ENCODE measurements at places on chromosomes 12 and 14.

GRCh38 chr12:170371-171225 lies 43.4 kb downstream of the SLC6A12 start:
- DNase-seq, result no peak

DNA sequence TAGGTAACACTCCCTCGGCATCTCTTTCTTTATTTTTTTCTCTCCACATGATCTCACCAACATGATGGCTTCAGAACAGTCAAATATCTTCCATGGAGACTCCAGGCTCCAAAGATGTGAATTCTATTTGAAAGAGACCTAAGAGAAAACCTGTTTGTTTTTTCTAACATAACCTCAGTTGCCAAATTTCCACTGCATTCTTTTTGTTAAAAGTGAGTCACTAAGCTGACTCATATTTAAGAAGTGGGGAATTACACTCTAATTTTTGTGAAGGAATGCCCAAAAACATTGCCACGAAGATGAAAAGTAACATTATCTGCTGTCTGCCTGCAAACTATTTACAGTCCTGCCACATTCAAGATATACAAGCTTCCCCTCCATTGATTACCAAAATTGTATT lies 1337.6 kb downstream of the LRFN5 start:
- DNase-seq, result no peak

- DNase-seq, result peak; percentile 91
Measured at GRCh38 chr12:10395390-10395998, 5.7 kb upstream of the KLRK1 start.

GRCh38 chr12:77953528-77954205 lies 123.0 kb downstream of the NAV3 start:
- DNase-seq, result no peak

DNA sequence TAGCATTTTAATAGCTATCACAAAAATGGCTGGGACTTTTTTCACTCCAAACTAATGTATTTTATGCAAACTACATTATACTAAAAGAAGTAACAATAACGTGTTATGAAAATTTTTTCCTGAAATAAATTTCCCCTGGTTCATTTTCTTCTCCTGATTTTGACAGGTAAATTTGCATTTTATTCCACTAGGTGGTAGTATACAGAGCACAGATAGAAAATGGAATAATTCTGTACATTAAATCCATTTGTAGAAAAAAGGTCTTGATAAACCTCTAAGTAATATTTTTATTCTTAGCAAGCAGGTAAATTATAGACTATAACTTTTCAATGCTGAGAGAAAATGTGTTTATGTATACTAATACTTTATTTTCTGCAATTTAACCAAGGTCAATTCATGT lies 96.5 kb downstream of the BCAT1 start:
- DNase-seq, result no peak

DNA sequence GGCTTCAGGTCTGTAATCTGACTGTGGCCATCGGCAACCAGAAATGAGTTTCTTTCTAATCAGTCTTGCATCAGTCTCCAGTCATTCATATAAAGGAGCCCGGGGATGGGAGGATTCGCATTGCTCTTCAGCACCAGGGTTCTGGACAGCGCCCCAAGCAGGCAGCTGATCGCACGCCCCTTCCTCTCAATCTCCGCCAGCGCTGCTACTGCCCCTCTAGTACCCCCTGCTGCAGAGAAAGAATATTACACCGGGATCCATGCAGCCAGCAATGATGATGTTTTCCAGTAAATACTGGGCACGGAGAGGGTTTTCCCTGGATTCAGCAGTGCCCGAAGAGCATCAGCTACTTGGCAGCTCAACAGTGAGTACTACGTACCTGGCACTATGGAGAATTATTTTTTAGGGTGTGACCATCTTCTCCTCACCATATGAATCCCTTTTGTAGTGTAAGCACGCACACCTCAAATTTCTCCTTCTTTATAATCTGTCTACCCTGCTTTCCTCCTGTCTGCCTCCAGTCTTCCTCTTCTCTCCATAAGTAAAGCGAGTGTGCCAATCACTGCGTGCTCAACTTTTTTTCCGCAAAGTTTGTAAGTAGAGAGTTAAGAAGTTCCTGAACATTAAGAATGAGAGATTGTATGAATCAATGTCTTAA lies at the start of gene TPH2:
Gene TPH2, plus strand, starts transcription at position 118 of the 658 bp plus-strand sequence. Its CDS starts 142 bp downstream, at position 260.
- DNase-seq, result peak; percentile 69

DNA sequence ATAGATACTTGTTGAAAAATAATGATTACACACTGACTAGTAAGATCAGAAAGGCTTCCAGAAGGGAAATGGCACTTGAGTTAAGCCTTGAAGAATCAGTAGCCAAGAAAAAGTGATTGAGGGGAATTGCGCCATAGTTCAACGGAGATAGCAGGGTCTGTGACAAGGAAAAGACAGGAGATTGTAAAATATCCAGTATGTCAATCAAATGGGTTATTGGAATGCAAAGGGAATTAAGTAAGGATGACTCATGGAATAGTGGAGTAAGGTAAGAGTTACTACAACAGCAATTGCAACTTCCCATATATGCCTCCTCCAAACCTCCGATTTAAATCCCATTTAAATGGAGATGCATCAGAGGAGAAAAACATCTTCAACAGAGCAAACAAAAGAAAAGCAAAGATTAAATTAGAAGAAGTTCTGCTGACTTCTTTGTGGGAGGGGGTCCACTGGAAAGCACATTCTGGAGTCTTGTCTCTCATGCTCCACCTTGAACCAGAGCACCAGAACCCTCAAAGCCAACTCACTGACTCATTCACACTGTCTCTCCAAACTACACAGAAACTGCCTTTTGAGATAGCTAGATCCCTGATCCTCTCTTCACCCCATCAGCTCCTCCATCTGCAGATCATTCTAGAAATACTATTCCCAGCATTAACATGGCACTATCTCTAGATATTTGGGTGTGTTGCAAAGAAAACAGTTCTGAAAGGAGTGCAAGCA lies 138.2 kb downstream of the NUAK1 start:
- DNase-seq, result no peak

DNA sequence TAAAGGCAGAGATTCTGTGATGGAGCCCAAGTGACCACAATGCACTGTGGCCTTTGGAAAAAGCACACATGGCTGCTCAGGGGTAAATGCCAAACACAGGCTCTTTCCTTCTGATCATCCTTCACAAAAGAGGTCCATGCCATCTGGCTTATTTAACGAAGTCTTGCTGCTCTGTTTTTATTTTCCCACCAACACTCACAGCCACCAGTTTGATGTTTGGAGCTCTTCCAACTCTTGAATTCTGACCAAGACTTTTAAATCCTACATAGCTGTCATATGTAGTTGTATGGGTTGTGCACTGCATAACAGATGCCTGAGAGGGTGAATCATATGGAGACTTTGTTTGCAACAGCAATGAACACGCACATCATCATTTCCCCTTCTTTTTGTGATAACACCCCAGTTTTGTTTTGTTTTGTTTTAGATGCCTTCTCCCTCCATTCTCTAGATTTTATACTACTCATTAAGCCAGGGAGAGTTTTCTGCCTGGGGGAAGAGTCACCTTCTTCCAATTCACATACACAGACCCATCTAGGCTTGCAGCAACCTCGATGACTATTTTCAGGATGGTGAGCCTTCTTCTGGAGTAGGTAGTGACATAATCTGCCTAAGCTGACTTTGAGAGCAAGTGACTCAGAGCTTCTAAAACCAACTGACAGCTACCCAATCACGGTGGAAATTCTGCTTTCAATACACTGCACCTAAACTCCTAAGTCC lies 145.2 kb upstream of the WSCD2 start:
- no peak for DNase-seq

Measured in DMS153 (cell line).